ENCODE measurements at places on chromosomes 2 and 18. TPM values are rescaled to one million over a fixed set of nuclear protein-coding genes. Genes with fewer than 3 reads are reported as not detected.

DNA sequence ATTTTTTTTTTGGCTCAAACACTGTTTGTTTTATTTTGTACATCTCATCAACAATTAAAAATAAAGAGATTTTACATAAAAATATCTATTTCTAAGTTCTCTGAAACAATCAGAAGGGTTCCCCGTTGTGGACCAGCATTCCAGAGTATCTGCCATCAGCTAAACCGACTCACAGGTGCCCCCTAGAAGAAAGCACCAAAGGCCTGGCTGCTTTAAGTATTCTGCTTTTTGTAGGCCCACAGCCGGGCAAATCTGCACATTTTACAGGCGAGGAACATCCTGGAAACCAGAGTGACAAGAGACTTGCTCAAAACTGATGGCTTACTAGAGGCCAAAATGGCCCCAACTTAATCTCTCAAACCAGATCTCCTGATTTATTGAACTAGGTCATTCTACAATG is 82.2 kb upstream of the SETBP1 start:
- peaks cover 13% of the 10 kb centered on the region for H3K36me3 ChIP-seq
- DNase-seq, result no peak
- H3K4me3 ChIP-seq, result no peak overlapping the region
- H3K4me1 ChIP-seq, result peaks cover 10% of the 10 kb centered on the region

DNA sequence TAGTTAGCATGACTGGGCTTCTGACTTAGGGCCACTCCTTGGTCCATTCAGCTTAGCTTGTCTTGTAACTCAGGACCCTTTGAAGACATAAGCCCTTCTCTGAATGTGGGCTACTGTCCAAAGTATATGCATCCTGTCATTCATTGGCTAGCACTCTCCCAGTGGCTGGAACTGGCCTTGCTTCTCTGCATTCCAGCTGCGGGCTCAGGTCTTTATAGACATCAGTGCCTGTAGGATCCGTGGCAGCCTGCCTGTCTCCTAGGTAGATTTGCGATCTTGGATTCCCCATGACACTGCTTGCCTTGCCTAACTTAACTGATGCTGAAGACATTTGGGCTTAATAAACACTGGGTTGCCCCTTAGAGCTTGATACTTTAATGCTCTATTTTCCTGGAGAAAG is 170.1 kb downstream of the DCC start:
- H3K27ac ChIP-seq, result no peak overlapping the region
- H3K4me1 ChIP-seq, result no peaks in the 10 kb centered on the region
- H3K27me3 ChIP-seq, result peaks cover 1% of the 10 kb centered on the region
- no peaks in the 10 kb centered on the region for H3K36me3 ChIP-seq
- H3K4me3 ChIP-seq, result no peak overlapping the region

- no peak for DNase-seq
- H3K27me3 ChIP-seq, result no peaks in the 10 kb centered on the region
These were observed 85.2 kb downstream of the INO80D start for GRCh38 chr2:206000776-206001175.

PAX8 gene
- polyA plus RNA-seq, result not detected

ACVR1 gene
- polyA plus RNA-seq, result 1.1 TPM

GRCh38 chr2:144776766-144777165 is 256.8 kb upstream of the ZEB2 start:
- H3K27me3 ChIP-seq, result no peaks in the 10 kb centered on the region
- no peak for DNase-seq
- H3K27ac ChIP-seq, result no peak overlapping the region
- no peaks in the 10 kb centered on the region for H3K36me3 ChIP-seq

DNA sequence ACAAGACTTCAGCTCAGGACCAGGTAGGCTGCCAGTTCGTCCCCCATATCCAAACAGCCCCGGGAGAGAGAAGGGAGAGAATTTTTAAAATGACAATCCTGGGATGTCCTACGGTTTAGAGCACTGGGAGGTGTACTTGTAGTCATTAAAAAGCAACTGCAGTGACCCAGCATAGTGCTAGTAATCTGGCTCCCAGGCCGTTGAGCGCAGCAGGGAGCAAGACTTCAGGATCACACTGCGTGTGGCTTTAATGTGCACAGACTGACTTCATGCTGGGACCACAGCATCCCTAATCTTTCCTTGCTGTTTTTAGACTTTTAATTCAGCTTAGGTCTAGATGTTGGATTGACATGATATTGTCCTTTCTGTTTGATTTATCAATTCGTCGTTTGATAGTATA is 219.3 kb upstream of the FOSL2 start:
- DNase-seq, result no peak
- H3K27ac ChIP-seq, result no peak overlapping the region
- H3K36me3 ChIP-seq, result peaks cover 15% of the 10 kb centered on the region

Data from immature natural killer cell (primary cell).